ENCODE measurements at places on chromosomes 2 and 18. TPM values are rescaled to one million over a fixed set of nuclear protein-coding genes. Genes with fewer than 3 reads are reported as not detected.

GRCh38 chr2:159195697-159196096 lies 90.8 kb downstream of the WDSUB1 start:
- no peak overlapping the region for H3K27ac ChIP-seq
- no peaks in the 10 kb centered on the region for H3K4me1 ChIP-seq
- no peaks in the 10 kb centered on the region for H3K27me3 ChIP-seq
- no peak for DNase-seq

DNA sequence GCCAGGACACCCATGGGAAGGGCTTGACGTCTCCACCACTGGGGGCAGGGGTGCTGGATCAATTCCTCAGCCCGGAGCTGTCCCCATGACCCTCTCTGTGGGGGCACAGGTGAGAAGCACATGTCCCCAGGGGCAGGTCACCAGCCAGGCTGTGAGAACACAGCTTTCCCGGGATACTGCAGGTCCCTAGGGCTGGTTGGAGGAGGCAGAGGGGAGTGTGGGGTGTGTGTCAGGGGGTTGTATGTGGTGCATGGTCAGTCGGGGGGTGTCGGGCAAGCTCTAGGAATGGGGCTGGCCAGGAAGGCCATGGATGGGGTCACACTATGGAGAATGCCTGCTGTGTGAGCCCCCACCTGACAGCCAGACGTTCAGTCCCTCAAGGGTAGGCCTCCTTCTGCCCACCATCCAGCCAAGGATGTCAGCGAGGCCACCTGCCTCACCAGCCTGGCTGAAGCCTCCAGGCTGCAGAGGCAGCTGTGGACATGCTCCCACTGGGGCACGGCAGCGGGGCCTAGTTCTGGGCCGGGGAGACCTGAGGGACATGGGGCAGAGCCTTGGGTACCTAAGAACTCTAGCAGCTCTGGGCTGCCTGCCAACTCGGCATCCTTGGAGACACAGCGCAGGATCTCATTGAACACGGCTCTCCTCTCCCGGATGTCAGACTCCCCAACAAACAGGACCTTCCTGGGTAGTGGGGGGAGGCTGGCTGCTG lies 10.3 kb downstream of the HS1BP3 start:
- no peaks in the 10 kb centered on the region for H3K27me3 ChIP-seq
- H3K4me1 ChIP-seq = peaks cover 29% of the 10 kb centered on the region
- H3K27ac ChIP-seq = no peak overlapping the region
- no peak for DNase-seq
- H3K4me3 ChIP-seq = no peak overlapping the region

DNA sequence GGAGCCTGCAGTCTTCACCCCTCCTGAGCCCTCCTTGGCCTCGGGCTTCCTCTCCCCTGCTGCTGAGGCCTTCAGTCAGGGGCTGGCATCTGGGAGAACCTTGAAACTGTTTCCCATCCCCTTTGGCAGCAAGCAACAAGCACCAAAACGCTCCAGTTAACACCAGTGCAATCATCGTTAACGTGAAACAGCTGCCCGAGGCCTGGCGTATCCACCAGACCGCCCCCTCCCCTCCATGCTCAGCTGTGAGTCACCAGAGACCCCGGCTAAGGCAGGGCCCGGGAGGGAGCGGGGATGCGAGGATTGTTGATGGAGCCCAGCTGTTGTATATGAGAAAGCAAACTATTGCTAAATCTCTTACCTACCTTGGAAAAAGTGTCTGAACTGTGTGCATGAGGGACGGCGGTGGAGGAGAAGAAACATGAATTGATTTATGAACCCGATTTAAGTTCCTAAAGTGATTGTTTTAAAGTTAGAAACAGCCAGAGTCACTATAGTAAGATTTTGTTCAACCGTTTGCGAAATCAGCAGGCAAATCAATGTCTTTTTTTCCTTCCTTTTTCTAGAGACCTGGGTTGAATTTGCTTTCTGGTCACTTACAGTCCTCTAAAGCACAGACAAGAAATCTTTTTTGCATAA lies 5.2 kb downstream of the ZFP36L2 start:
- peak; percentile 90 for DNase-seq
- peak overlapping the region; percentile 97 for H3K27ac ChIP-seq
- H3K27me3 ChIP-seq = no peaks in the 10 kb centered on the region

- no peak for DNase-seq
- no peaks in the 10 kb centered on the region for H3K27me3 ChIP-seq
- no peak overlapping the region for H3K27ac ChIP-seq
Measured at GRCh38 chr2:17867133-17867532, 11.3 kb upstream of the KCNS3 start.

DNA sequence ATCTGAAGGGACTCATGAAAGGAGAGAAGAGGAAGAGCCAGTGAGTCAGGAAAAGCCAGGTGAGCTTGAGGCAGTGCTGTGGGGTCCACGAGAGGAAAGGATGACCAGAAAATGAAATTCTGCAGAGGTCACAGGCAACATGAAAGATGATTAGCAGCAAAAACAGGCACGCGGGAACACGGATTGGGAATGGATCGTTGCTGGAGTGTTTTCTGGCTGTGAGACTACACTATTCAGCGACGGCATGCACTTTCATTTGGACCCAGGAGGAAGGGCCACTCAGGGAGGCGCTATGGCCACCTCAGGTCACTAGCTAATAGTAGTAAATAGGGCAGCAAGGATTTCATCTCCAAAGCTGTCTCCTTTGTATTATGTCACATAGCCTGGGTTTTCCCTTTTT lies 44.8 kb downstream of the ZNF532 start:
- H3K36me3 ChIP-seq = no peaks in the 10 kb centered on the region
- H3K27ac ChIP-seq = no peak overlapping the region
- H3K27me3 ChIP-seq = no peaks in the 10 kb centered on the region
- DNase-seq = no peak
- H3K4me3 ChIP-seq = no peak overlapping the region

GRCh38 chr2:241092677-241093076 lies 9.4 kb downstream of the MTERF4 start:
- no peaks in the 10 kb centered on the region for H3K27me3 ChIP-seq
- no peak overlapping the region for H3K27ac ChIP-seq
- H3K36me3 ChIP-seq = peaks cover 91% of the 10 kb centered on the region
- no peak overlapping the region for H3K4me3 ChIP-seq
- no peaks in the 10 kb centered on the region for H3K4me1 ChIP-seq

DNA sequence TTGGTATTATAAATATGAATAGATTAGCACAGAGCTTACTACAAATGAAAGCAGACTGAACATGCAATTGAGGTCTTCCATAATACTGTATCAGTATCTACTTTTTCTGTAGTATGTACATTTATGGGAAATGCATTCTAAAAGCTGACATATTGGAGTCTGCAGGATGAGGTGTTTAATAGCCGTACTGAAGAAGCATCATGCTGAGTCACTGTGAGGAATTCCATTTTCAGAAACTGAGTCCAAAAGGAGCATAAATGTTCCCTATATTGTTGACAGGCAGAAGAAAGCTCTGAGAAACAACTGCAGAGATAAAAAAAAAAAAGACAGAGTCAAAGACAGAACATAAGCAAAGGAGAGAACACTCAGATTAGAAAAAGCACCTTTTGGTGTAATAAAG lies 366.7 kb upstream of the SPHKAP start:
- H3K27ac ChIP-seq = no peak overlapping the region
- no peak for DNase-seq
- no peaks in the 10 kb centered on the region for H3K4me1 ChIP-seq

DNA sequence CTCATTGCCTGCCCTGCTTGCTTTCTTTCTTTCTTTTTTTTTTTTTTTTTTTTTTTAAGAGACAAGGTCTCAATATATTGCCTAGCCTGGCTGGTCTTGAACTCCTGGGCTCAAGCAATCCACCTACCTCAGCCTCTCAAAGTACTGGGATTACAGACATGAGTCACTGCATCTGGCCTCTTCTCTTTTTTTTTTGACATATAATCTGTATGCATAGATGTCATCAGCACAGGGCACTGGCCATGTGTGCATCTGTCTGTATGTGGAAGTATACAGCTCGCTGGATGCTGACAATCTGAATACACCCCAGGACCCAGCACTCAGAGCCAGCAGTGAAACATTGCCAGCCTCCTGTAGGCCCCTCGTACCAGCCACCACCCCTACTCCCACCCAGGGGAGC lies 49.5 kb downstream of the TFCP2L1 start:
- H3K4me1 ChIP-seq = no peaks in the 10 kb centered on the region
- H3K27ac ChIP-seq = no peak overlapping the region
- no peak overlapping the region for H3K4me3 ChIP-seq

- H3K27me3 ChIP-seq = no peaks in the 10 kb centered on the region
- peaks cover 34% of the 10 kb centered on the region for H3K4me1 ChIP-seq
- peak overlapping the region; percentile 34 for H3K27ac ChIP-seq
Measured at GRCh38 chr2:205858881-205859441, 176.7 kb downstream of the NRP2 start.

GRCh38 chr2:36541891-36542595 lies 55.9 kb downstream of the FEZ2 start:
- H3K4me3 ChIP-seq = no peak overlapping the region
- no peak overlapping the region for H3K27ac ChIP-seq
- peaks cover 48% of the 10 kb centered on the region for H3K36me3 ChIP-seq

DNA sequence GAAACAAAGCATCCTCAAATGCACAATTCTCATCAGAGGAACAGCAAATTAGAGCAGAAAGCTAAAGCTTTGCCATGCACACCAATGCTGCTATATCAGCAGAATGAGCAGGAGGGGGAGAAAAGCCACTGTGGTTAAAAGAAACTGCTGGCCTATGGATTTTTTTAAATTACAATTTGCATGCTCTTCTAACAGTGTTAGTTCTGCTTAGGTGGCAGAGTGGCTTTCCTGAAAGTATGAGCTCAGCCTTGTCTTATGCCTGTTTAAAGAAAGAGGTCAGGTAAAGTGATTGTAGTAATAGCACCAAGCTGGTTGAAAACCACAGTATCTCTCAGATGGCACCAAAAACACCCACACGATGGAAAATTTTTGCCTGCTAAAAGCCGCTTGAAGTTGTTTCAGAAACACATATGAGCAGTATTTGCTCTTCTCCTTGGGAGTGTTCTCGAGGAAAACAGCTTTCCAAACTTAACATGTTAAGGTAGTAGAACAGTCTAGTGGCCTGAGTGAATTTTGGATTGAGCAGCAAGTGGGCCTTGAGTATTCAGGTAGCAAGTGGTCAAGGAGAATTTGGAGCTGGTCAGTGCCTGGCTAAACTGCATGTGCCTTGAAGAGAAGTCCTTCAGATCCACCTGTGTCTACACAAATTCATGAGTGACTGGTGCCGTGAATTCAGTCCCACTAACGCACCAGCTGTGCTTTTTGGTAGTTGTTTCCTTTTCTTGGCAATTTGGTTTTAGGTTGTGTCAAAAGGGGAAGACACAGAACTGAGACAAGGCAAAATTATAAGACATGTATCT lies 19.6 kb upstream of the NDUFV2 start:
- H3K27me3 ChIP-seq = no peaks in the 10 kb centered on the region
- no peak overlapping the region for H3K27ac ChIP-seq
- H3K36me3 ChIP-seq = no peaks in the 10 kb centered on the region
- peaks cover 6% of the 10 kb centered on the region for H3K4me1 ChIP-seq

- H3K4me1 ChIP-seq = peaks cover 3% of the 10 kb centered on the region
- H3K4me3 ChIP-seq = no peak overlapping the region
- no peaks in the 10 kb centered on the region for H3K36me3 ChIP-seq
- H3K27ac ChIP-seq = no peak overlapping the region
- H3K27me3 ChIP-seq = no peaks in the 10 kb centered on the region
Measured at GRCh38 chr18:21331065-21331464, 89.0 kb downstream of the GREB1L start.

DNA sequence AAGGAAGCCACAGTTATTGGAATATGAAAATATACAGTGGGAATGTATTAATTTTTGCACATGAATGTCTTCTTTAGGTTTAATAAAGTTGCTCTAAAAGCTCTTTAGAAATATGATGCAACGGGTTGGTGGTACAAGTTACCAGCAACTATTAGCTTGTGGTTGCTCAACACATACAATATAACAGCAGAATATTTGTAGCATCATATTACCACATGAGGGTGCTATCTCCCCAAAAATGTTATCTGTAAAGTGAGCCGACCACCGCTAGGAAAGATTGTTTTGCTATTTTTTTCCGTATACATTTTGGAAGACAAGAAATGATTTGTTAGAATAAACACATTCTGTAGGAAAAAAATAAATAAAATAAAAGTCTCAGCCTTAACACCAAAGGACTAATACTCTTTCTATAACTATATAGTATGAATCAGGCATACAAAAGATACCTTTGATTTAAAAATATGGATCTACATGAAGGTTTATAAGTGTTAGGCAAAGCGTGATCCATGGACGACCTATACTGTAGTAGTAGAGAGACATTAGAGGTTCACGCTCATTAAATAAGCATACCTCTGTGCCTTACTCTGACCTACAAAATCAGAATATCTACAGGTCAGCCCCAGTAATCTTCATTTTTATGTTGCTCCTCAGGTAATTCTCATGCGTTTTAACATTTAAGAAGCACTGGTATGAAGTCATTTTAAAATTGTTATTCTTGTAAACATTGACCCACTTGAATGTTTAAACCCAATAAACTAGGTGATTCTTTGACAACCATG lies 1110.6 kb upstream of the ACVR2A start:
- no peaks in the 10 kb centered on the region for H3K36me3 ChIP-seq
- H3K4me1 ChIP-seq = peaks cover 10% of the 10 kb centered on the region
- H3K4me3 ChIP-seq = no peak overlapping the region
- no peaks in the 10 kb centered on the region for H3K27me3 ChIP-seq
- DNase-seq = no peak
- no peak overlapping the region for H3K27ac ChIP-seq

GRCh38 chr2:200338692-200339091 lies 32.2 kb downstream of the SPATS2L start:
- H3K4me1 ChIP-seq = peaks cover 26% of the 10 kb centered on the region
- no peaks in the 10 kb centered on the region for H3K27me3 ChIP-seq
- peak overlapping the region; percentile 14 for H3K27ac ChIP-seq
- no peak overlapping the region for H3K4me3 ChIP-seq
- no peak for DNase-seq

DNA sequence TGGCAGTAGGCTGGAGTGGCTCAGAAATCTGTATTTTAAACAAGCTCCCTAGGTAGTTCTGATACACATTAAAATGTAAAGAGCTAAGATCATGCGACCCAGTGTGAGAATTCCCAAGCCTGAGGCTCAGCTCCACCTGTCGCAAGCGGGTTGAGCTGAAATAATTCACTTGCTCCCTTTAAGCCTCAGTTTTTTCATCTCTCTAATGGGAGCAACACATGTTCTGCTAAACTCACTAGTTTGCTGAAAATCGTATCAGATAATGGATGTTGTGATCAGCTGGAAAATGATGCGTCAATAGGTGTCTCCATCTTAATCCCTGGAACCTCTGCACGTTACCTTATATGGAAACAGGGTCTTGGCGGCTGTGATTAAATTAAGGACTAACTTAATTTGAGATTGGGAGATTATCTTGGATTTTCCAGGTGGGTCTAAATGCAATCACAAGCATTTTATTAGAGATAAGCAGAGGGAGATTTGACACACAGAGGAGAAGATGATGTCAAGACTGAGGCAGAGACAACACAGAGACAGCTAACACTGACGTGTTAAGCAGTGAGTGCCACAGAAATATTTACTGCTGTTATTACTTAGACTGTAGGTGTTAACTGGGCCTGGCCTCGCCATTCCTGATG lies 53.0 kb downstream of the POMC start:
- H3K27me3 ChIP-seq = no peaks in the 10 kb centered on the region
- H3K4me1 ChIP-seq = no peaks in the 10 kb centered on the region
- H3K27ac ChIP-seq = no peak overlapping the region

- peak within 1 kb of the TSS; percentile 91 for H3K27ac ChIP-seq
- H3K4me3 ChIP-seq = peak within 1 kb of the TSS; percentile 73
- DNase-seq = peak; percentile 90
- peaks cover 14% of the 10 kb centered on the region for H3K27me3 ChIP-seq
- no peaks in the 10 kb centered on the region for H3K36me3 ChIP-seq
- H3K4me1 ChIP-seq = peaks cover 79% of the 10 kb centered on the region
Measured at GRCh38 chr2:216695401-216695821, at the start of gene IGFBP5. IGFBP5 (minus strand) TSS chr2:216695549; CDS start chr2:216694775, 774 bp downstream.

MLPH gene
- total RNA-seq = 41.1 TPM

ITGB6 gene
- total RNA-seq = 10.4 TPM

IL18RAP gene
- 2.3 TPM for total RNA-seq

MC2R gene
- not detected for total RNA-seq

AFF3 gene
- 5.0 TPM for total RNA-seq

DHRS9 gene
- total RNA-seq = 2.5 TPM

ALK gene
- total RNA-seq = not detected

Data from suprapubic skin (tissue), 4 donors.